GM13976 (cell line): ENCODE measurements at places on chromosomes 6 and 20.

DNA sequence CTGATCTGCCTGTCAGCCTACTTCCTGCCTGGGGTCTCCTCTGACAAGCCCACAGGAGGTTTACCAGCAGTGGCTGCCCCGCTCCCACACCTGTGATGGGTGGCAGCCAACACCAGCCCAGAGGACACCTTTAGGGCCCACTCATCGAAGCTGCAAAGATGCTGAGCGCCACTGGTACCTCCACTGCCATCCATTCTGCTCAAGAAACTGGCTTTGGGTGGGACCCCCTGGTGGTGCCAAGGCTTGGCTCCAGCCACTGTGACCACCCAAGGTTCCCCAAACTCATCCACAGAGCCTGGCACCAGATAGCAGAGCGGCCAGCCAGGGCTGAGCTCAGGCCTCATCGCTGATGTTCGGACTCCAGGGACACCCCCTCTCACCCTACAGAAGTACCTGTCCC is 42.5 kb downstream of the PREX1 start:
- no peak for DNase-seq

- no peak for DNase-seq
Observed at GRCh38 chr6:56864171-56864616, 90.7 kb upstream of the BEND6 start.

- no peak for DNase-seq
Observed at GRCh38 chr20:62602550-62602949, 39.8 kb upstream of the SLCO4A1 start.

DNA sequence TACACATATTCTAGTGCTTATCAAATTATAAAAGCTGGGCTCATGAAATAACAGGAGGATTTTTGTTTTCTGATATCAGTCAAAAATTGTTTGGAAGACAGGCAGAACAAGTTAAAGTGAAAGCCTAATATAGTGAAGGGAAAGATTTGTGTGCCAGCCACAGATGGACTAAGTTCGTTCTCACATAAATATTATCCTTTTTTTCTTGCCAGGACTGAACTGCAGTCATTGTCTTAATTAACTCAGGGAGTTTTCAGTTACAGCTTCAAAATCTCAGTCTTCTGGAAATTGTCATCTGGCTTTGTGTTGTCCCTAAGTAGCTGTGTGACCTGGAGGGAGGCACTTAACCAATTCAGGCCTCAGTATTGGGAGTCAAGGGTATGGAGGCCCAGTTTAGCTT is 40.7 kb downstream of the PLCB4 start:
- DNase-seq: no peak

- DNase-seq: peak; percentile 37
Observed at GRCh38 chr6:157020398-157020797, 243.2 kb downstream of the ARID1B start.

DNA sequence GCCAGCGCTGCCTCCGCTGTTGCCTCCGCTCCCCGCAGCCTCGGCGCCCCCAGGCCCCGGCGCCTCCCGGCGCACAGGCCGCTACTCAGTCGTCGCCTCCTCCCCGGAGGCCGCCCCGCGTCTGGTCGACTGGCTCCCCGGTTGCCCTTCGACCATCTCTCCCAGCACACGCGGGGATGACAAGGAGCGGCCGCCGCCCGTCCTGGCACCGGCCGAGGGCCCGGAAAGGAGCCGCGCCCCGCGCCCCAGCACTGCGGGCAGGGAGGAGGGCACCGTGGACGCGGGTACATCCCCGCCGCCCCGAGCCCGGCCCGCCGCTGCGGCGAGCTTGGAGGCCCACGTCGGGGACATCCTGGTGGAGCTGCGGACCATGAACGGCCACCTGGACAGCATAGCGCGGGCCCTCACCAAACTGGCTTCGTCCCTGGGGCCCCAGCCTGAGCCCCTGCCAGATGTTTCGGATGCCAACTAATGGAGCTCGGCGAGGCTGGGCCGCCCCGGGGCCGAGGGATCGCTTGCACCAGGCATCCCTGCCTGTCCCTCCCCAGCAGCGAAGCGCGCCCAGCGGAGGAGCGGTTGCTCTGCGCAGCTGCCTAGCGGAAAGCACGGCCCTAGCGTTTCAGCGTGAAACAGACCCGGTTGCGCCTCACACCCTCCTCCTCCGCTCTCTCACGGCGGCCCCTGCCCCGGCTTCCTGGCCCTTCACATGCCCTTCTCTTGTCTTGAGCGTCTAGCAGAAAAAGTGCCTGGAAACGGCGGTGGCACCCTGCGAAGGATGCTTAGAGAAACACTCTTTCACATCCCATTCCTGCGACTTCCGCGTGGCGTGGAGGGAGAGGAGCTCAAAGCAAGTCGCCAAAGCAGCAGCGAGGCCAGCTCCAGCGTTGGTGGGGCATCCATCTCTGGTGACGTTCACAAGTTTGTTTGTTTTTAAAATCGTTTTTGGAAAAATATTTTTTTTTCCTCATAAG is 285.8 kb upstream of the SUPT3H start:
- DNase-seq: no peak

- no peak for DNase-seq
Observed at GRCh38 chr20:57225830-57226229, 40.6 kb downstream of the BMP7 start.

GRCh38 chr6:158649289-158650143 is at the start of gene SYTL3:
Gene SYTL3 (plus strand): TSS chr6:158650054. CDS start chr6:158663269, 13,215 bp downstream.
- peak; percentile 61 for DNase-seq

DNA sequence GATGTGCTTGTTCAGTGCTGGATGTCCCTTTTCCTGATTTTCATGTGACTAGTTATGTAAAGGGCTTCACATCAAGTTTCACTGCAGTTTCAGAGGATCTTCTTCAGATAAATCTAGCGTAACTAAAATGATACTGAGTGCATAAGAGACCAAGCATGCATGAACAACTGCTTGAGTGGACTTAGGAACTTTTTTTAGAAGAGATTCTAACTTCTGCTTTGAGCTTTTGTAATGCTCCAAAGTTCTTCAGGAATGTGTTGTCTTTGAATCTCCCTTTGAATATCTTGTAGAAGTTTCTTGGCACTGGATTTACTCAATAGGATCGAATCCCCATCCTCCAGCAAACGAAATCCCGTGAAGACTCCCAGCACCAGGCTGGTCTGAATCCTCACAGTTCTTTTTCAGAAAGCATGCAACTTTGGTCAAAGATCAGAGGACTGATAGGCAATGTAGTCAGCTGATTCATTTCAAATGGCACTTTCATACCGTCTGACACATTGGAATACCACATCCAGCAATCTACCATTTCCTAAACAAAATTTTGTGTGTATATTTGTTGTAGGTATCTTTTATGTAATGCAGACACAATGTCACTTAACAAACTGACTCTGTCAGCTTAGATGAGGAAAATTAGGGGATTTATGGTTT is 33.2 kb downstream of the ENPP1 start:
- DNase-seq: no peak

DNA sequence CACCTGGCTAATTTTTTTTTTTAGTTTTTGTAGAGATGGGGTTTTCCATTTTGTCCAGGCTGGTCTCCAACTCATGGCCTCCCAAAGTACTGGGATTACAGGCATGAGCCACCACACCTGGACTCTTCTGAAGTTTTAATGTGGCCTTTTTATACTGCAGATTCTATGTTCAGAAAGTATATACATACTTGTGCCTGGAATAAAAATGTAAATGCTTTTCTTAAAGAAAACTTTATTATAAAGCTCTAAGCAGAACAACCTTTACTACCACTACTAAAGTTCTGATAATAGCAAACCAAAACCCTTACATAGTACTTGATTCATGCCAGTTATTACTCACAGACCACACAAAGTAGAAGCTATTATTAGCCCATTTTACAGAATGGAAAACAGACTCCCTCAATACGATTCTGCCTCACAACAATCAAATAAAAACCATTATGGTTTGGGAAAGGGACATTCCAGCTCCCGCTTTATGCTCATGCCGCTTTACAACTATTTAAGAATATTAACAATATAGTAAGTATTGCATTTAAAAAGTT is 5.3 kb downstream of the PHIP start:
- peak; percentile 21 for DNase-seq

- DNase-seq: peak; percentile 44
Observed at GRCh38 chr6:157075549-157076450, 247.5 kb downstream of the TMEM242 start.

DNA sequence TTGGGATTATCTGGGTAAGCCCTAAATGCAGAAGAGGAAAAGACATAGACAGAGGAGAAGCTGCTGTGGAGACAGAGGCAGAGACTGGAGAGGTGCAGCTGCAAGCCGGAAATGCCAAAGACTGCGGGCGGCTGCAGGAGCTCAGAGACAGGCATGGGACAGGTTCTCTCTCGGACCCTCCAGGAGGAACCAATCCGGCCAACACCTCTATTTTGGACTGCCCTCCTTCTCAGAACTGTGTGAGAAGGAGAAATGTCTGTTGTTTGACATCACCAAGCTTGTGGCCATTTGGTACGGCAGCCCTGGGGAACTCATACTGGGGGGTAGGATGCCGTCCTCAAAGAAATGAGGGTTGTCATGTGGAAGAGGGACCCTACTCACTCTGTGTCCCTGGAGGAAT is 95.0 kb downstream of the DHX35 start:
- no peak for DNase-seq

GRCh38 chr6:166570929-166571713 is 15.4 kb downstream of the RAMACL start:
- DNase-seq: no peak

DNA sequence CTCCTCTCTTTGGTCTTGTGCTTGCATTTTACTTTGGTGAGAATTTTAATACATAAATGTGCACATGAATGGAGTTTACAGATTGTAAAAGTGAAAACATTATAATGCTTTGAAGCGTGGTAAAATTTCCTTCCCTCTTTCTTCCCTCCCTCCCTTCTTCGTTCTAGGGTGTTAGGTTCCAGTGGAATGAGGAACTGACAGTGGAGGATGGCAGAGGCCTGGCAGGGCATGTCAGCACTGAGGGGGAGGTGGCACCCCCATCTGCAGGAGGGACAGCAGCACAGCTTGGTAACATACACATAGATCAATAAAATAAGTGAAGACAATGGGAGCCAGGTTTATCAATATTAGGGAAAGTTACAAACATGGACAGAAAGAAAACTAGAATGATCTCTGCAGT is 47.5 kb downstream of the RNASET2 start:
- peak; percentile 3 for DNase-seq

GRCh38 chr20:51660672-51661608 is 107.2 kb downstream of the ATP9A start:
- no peak for DNase-seq

- no peak for DNase-seq
Observed at GRCh38 chr20:49282584-49283171, 4.8 kb upstream of the ZNFX1 start.

DNA sequence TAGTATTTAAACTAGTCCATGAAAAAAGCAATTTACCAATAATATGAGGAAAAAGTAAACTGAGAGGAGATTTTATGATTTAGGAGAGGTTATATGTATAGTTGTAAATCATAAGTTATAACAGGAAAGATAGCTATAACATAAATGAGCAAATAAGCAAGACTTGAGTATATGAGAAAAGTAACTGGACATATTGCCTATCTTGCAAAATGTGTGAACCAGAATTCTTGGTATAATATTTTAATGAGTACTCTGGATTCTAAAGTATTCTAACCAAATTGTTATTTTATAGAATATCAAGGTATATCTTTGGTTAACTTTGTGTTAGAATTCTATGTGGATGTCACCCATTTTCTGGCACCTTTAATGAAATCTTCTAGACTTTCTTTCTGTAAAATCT is 124.6 kb downstream of the PHF3 start:
- no peak for DNase-seq

GRCh38 chr6:27816906-27817305 is 95.3 kb downstream of the OR2B2 start:
- no peak for DNase-seq

DNA sequence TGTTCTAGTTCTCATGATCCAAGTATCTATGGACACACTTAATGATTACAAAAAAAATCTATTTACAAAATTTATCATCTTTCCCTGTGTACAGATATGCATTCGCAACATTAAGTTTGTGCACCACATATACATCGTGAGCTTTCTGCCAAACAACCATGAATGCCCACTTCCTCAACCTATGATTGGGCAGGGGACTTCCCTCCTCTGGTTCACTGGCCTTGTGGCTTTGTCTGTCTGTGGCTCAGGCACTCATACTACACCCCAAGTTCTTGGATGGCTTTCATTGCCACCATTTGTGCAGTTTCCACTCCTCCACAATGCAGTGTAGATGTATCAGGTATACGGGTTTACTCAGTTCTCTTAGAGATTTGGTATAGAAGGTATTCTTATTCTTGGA is 74.9 kb downstream of the HS3ST5 start:
- no peak for DNase-seq

- DNase-seq: peak; percentile 27
Observed at GRCh38 chr20:21520702-21521595, 7.1 kb upstream of the NKX2-2 start.

DNA sequence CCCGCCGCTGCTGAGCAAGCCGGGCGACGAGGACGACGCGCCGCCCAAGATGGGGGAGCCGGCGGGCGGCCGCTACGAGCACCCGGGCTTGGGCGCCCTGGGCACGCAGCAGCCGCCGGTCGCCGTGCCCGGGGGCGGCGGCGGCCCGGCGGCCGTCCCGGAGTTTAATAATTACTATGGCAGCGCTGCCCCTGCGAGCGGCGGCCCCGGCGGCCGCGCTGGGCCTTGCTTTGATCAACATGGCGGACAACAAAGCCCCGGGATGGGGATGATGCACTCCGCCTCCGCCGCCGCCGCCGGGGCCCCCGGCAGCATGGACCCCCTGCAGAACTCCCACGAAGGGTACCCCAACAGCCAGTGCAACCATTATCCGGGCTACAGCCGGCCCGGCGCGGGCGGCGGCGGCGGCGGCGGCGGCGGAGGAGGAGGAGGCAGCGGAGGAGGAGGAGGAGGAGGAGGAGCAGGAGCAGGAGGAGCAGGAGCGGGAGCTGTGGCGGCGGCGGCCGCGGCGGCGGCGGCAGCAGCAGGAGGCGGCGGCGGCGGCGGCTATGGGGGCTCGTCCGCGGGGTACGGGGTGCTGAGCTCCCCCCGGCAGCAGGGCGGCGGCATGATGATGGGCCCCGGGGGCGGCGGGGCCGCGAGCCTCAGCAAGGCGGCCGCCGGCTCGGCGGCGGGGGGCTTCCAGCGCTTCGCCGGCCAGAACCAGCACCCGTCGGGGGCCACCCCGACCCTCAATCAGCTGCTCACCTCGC is 1.5 kb downstream of the ARID1B start:
- DNase-seq: peak; percentile 49

DNA sequence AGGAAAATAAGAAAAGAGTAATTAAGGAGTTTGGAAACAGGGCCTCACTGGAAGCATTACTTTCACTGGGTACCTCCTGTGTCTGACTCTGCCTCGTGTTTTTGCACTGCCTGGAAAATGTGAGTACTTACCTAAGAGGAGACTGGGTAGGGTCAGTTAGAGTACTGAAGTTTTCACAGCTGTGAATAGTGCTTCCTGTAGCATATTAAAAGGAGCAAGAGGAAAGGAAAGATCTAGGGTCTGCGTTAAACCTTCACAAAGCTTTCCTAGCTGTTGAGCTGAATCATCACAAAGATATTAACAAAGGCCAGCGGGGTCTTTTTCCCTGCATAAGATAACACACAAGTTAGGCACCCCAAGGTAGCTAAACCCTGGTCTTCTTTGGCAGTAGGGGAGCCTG is 82.3 kb downstream of the MLIP start:
- DNase-seq: no peak
